ENCODE measurements at places on chromosomes 6 and 20.

GRCh38 chr6:83908813-83909212, 49.3 kb downstream of the CYB5R4 start:
- no peak for DNase-seq

DNA sequence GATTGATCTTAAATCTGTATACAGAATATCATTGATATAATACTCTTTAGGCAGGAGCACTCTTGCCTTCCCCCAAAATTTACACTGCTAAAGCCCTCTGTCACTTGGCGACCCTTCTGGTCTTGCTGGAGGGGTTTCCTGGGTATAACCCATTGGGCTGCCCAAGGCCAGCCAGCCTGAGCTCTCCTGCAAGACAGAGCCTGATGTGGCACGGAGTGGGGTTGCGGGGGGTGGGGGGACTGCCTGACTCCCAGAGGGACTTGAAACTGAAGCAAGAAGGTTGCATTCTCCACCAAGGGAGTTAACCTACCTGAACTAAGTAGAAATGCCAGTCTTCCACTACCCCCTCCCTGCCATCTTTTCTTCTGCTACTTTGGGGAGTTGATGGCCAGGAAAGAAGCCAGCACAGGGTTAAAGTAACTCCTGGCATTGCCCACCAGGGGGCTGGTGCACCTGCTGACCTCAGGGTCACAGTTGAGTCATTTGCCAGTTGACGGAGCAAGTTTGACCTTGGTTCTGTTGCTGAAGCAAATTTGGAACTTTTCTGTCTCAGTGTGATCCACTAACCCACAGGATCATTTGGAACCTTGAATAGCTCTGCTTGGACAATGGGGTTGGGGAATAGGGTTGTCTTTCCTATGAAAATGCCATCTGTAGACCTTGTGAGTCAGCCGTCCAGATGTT, 79.4 kb downstream of the ASXL1 start:
- peak; percentile 22 for DNase-seq

DNA sequence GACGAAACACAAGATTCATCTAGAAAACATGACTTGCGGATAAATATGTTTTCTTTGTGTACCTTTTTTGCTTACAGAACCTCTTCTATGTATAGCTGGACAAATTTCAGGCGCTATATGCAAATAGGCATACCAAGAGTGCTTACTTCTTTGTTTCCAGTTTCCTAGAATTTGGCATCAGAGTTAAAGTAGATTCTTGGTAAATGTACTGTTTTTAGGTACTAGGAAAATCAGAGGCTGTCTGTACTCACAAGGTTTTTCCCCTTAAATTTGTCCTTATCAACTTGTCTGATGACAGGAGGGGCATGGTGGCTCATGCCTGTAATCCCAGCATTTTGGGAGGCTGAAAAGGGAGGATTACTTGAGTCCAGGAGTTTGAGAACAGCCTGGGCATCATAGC, 124.9 kb upstream of the TMEM170B start:
- DNase-seq = no peak

- DNase-seq = no peak
Measured at GRCh38 chr6:138803331-138803730, 7.4 kb downstream of the ECT2L start.

DNA sequence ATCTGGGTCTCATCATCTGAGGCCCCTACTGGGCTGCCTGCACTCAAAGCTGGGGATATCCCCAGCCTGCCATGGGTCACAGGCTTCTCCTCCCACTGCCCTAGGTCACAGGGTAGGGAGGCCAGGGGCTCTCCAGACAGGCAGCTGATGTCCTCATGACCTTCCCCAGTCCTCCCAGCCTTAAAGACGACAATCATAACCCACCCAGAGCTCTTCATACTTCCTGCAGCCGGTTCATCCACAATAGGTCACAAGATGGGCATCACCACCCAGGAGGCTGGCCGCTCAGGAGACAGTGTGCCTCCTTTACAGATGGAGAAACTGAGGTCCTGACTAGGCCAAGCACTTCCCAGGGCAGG, 15.2 kb downstream of the TFEB start:
- DNase-seq = no peak

GRCh38 chr6:87922947-87923330, 124.7 kb upstream of the SPACA1 start:
- DNase-seq = no peak

- DNase-seq = peak; percentile 71
Measured at GRCh38 chr6:22147921-22148776, 148.7 kb downstream of the PRL start.

- no peak for DNase-seq
Measured at GRCh38 chr20:2865630-2866029, 7.7 kb upstream of the PTPRA start.

DNA sequence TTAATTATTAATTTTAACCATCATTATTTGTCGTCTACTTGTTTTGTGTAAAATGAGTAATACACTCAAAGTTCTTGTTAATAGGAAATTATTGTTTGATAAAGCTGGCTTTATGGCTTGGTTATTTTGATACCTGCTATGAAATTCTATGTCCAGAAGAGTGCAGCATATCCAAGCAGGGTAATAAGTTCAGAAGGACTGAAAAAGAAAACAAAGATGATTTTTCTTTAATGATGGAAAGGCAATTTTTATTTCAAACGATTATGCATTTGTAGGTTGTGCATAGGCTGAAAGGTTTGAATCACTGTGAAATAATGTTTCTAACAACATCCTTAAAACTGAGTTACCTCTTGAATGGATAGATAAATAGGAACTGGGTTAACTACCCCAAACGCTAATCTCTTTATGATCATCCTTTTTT, 1.4 kb upstream of the MAN1A1 start:
- DNase-seq = no peak

DNA sequence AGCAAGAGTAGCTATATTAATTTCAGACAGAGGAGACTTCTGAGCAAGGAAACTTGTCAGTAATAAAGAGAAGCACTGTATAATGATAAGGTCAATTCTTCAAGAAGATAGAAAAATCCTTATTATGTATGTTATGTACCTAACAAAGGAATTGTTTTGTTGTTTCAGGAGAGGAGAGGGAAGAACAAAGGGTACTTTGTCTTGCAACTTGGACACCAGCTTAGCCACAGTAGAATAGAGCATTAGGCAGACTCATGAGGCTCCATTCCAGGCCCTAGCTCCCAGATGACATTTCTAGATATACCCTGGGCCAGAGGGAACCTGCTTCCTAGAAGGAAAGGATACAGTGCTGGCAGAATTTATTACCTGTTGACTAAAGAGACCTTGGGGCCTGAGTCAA, 6.5 kb upstream of the NUS1 start:
- DNase-seq = no peak

DNA sequence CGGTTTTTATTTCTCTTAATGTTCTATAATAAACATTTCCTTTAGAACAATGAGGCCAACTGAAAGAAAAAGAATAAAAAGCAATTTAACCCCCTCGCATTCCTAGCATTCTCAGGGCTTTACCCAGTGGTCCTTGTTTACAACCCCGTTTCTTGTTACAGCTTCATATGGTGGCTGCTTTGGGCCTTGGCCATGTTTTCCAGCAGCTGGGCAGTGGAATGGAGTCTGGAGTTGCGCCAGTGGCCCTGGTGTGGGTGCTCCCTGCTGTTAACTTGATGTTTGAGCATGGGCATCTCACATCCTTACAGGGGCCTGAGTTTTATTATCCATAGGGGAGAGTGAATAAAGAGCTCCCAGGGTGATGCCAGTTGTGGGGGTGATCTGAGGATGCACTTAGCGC, 18.8 kb downstream of the EFCAB8 start:
- no peak for DNase-seq

DNA sequence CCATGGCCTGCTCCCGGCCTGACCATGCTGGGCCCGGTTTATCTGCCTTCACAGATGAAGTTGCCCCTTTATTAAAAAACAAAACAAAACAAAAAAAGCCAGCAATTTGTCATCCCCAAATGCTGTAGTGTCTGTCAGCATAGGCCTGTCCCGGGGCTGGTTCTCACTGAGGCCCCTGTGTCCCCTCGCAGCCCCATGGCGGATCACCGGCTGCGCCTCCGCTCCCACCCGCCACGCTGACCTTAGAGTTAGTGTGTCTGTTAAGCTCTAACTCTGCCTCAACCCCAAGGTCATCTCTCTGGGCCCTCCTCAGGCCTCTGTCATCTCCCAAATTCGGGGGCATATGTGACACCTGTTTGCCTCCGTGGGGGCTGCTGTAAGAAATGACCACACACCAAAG, 11.1 kb downstream of the SLCO4A1 start:
- no peak for DNase-seq

DNA sequence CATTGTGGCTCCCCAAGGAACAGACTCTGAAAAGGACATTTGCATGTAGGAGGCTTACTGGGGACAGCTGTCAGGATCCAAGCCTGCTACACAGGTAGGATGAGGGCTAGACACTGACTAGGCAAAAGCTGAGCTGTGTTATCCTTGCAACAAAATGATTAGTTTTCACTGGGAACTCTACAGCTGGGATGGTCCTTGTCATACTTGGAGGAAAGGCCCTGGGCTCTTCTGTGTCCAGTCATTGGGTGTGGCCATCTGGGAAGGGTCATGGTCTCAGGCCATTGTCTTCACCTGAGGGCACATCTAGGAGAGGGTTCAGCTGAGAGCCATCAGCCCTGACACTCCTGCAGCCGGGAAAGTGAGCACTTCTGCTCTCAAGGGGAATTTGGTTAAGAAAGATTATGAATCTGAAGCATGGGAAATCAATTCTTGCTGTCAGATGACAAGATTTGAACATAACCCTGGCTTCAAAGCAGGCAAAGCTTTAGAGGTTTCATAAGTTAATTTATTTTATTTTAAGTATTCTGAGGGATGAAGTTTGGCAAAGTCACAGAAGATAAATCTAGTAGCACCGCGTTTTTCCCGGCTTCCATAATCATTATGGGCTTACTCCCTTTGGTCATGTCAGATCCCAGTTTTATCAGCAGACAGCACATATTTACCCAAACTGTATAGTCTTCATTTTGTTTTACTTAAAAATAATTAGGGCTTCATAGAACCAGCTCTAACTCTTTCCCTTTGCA, 78.4 kb upstream of the SLC22A23 start:
- no peak for DNase-seq

GRCh38 chr20:42701948-42702347, 487.8 kb downstream of the PTPRT start:
- DNase-seq = no peak

Measured in D341Med (cell line).